Esophagus squamous epithelium (tissue), 5 donors: ENCODE measurements at places on chromosomes 3 and 15.

DNA sequence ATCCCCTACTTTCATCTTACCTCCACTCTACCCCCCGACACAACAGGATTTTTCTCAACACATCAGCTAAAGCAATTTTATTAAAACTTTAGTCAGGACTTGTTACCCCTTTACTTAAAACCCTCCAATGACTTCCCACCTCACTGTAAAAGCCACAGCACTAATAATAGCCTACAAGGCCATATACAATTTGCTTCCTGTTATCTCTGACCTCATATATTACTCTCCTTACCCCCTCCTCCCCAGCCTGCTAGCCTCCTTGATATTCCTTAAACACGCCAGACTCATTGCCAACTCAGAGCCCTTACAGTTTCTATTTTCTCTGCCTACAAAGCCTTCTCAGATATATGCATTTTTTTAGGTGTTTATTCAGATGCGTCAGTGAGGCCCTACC, 54.4 kb downstream of the DCUN1D1 start:
- no peak for DNase-seq
- H3K4me1 ChIP-seq = peaks cover 5% of the 10 kb centered on the region
- no peaks in the 10 kb centered on the region for H3K36me3 ChIP-seq
- no peaks in the 10 kb centered on the region for H3K27me3 ChIP-seq
- H3K4me3 ChIP-seq = no peak overlapping the region
- H3K27ac ChIP-seq = no peak overlapping the region

GRCh38 chr3:33229066-33229465, 10.5 kb upstream of the SUSD5 start:
- no peaks in the 10 kb centered on the region for H3K4me1 ChIP-seq
- DNase-seq = no peak
- H3K27ac ChIP-seq = no peak overlapping the region
- no peak overlapping the region for H3K4me3 ChIP-seq

- H3K27ac ChIP-seq = peak within 1 kb of the TSS; percentile 91
- peaks cover 36% of the 10 kb centered on the region for H3K4me1 ChIP-seq
- H3K36me3 ChIP-seq = peaks cover 10% of the 10 kb centered on the region
- peak within 1 kb of the TSS; percentile 92 for H3K4me3 ChIP-seq
These were observed at the start of gene TNNC1 for GRCh38 chr3:52453496-52454249. TNNC1 (minus strand) TSS chr3:52454041; CDS start chr3:52454015, 26 bp downstream.

GRCh38 chr15:98745650-98746374, 97.5 kb downstream of the IGF1R start:
- H3K4me3 ChIP-seq = no peak overlapping the region
- peaks cover 22% of the 10 kb centered on the region for H3K4me1 ChIP-seq
- H3K36me3 ChIP-seq = no peaks in the 10 kb centered on the region
- H3K27ac ChIP-seq = peak overlapping the region; percentile 24
- no peak for DNase-seq

DNA sequence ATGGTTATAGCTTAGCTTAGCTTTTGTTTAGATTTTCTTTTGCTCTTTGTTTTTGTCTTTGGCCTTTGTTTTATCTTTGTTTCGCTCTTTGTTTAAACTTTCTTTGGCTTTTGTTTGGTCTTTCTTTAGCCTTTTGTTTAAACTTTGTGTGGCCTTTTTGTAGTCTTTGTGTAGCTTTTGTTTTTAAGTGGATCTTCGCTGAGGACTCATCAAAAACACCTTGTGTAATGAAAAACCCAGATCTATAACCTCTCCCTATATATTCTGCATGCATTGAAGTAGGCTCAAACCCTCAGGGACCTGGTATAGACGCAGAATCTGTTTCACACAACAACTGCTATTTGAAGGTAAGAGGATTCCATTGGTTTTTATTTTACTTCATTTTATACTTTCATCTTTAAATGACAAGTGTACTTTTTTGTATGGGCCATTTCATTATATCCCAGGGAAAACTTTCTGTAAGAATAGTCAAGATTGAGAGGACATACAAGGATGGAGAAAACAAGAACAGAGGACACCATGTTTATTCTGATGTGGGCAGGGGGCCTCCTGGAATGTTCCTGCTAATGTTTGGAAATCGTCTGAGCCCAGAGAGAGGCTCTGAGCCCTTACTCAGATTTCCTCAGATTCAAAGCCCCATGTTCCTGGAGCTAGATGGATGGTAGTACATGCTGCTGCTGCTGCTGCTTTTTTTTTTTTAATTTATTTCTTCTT, at the start of gene MOBP:
Gene MOBP, plus strand, starts transcription at position 287 of the 714 bp plus-strand sequence. CDS start 34,390 bp downstream, outside the sequence.
- no peak for DNase-seq
- H3K4me3 ChIP-seq = no peak within 1 kb of the TSS
- H3K36me3 ChIP-seq = no peaks in the 10 kb centered on the region
- H3K4me1 ChIP-seq = no peaks in the 10 kb centered on the region
- no peaks in the 10 kb centered on the region for H3K27me3 ChIP-seq
- H3K27ac ChIP-seq = no peak within 1 kb of the TSS

- H3K4me3 ChIP-seq = no peak overlapping the region
- no peak overlapping the region for H3K27ac ChIP-seq
- H3K27me3 ChIP-seq = no peaks in the 10 kb centered on the region
- peaks cover 31% of the 10 kb centered on the region for H3K36me3 ChIP-seq
These were observed 76.7 kb downstream of the RAD18 start for GRCh38 chr3:8886546-8886945.

GRCh38 chr15:72733941-72734738, 48.1 kb downstream of the BBS4 start:
- peaks cover 18% of the 10 kb centered on the region for H3K36me3 ChIP-seq
- no peaks in the 10 kb centered on the region for H3K27me3 ChIP-seq
- no peak overlapping the region for H3K27ac ChIP-seq
- no peak for DNase-seq
- no peaks in the 10 kb centered on the region for H3K4me1 ChIP-seq

DNA sequence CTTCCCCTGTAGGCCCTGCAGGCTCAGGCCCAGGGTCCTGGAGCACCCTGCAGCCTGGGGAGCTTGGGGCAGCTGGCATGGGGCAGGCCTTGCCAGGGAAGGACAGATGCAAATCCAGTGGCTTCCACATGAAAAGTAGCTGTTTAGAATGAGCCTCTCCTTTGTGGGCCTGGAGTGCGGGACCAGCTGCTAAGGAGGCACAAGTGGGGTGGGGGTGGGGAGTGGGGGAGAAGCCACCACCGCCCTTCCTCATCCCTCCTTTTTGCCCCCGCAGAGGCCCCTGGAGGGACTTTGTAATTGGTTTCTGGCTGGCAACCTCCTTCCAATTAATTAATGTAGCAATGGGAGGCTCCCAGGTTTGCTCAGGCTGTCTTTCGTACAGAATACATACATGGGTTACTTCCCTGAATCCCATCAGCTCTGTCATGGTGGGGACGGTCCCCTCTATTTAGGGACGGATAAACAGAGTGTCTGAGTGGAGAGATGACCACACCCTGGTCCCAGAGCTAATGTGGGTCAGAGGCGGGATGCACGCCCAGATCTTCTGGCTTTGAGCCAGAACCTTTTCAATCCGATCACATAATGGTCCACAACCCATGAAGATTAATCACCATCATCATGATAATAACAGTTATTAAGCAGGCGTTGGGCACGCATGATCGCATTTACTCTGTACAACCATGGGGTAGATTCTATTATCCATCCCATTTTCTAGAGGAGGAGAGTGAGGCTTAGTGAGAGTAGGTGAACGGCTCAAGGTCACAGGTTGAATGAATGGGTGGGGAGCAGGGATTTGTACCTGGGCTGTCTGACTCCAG, 6.2 kb downstream of the CORO2B start:
- H3K36me3 ChIP-seq = no peaks in the 10 kb centered on the region
- no peak for DNase-seq
- H3K4me3 ChIP-seq = no peak overlapping the region
- no peak overlapping the region for H3K27ac ChIP-seq

DNA sequence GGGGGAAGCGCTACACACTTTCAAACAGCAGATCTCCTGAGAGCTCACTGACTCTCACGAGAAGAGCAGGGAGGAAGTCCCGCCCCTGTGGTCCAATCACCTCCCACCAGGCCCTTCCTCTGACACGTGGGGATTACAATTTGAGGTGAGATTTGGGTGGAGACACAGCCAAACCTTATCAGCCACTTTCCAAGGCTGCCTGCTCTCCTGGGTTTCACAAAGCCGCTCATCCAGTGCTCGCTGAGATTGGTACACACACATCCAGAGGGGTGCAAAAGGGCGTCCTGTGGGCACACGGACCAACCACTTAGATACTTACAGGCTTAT, 23.1 kb downstream of the XXYLT1 start:
- H3K36me3 ChIP-seq = no peaks in the 10 kb centered on the region
- H3K4me1 ChIP-seq = peaks cover 18% of the 10 kb centered on the region
- no peak overlapping the region for H3K27ac ChIP-seq
- no peak for DNase-seq

DNA sequence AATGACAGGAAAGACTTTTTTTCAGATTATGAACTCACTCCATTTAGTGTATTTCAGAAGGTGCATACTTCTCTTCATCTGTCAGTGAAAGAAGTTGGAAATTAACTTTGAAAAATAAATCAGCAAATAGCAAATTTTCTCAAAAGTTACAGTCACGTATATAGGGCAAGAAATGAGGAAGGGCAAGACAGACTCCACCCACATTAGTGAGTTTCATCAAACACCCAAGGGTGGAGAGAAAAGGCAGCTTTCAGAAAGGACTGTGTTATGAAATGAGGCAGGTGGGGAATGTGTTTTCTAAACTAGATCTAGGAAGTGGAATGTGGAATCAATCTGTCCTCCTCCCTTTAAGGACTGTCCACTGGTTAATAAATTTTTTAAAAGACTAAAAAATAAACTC, 2.9 kb downstream of the SLC22A13 start:
- H3K4me1 ChIP-seq = peaks cover 4% of the 10 kb centered on the region
- H3K27ac ChIP-seq = no peak overlapping the region
- peaks cover 4% of the 10 kb centered on the region for H3K36me3 ChIP-seq
- H3K27me3 ChIP-seq = no peaks in the 10 kb centered on the region
- no peak for DNase-seq
- H3K4me3 ChIP-seq = no peak overlapping the region

DNA sequence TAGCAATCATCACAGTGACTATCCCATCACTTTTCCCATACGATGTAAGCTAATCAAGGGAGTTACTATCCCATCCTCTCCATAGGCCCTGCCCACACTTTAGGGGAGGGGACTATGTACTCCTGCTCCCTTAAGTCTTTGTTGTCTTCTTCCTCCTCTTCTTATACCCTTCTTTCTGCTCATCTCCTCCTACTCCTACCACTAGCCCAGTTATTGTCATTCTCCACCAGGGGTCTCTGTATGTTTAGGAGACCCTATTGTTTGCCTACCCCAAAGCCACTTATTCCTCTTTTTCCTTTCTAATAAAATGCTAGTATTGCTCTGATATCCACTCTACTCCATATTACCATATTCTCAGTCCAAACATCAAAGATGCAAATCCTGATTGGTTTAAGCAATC, 27.8 kb downstream of the STAC start:
- no peaks in the 10 kb centered on the region for H3K36me3 ChIP-seq
- no peaks in the 10 kb centered on the region for H3K27me3 ChIP-seq

- no peak for DNase-seq
- H3K4me3 ChIP-seq = no peak overlapping the region
These were observed 16.7 kb downstream of the ADAM10 start for GRCh38 chr15:58732625-58733363.

GRCh38 chr3:194941360-194941955, 255.8 kb downstream of the FAM43A start:
- no peaks in the 10 kb centered on the region for H3K27me3 ChIP-seq
- H3K27ac ChIP-seq = no peak overlapping the region
- H3K36me3 ChIP-seq = no peaks in the 10 kb centered on the region
- no peak overlapping the region for H3K4me3 ChIP-seq
- no peak for DNase-seq
